Activated naive CD8-positive, alpha-beta T cell treated with anti-CD3 and anti-CD28 coated beads for 36 hours (primary cell): ENCODE measurements at places on chromosomes 3 and 15. TPM values are rescaled to one million over a fixed set of nuclear protein-coding genes. Genes with fewer than 3 reads are reported as not detected.
A peak's percentile ranks its signal among the peaks of the same experiment; 100 is the strongest.

- peak overlapping the region; percentile 76 for H3K4me3 ChIP-seq
- H3K36me3 ChIP-seq: no peaks in the 10 kb centered on the region
- peaks cover 23% of the 10 kb centered on the region for H3K4me1 ChIP-seq
- no peak overlapping the region for H3K27ac ChIP-seq
- H3K27me3 ChIP-seq: peaks cover 80% of the 10 kb centered on the region
Measured at GRCh38 chr3:179450901-179451264, 387 bp downstream of the GNB4 start.

GRCh38 chr3:100665230-100665629 lies 44.1 kb upstream of the TFG start:
- peak overlapping the region; percentile 59 for H3K27ac ChIP-seq
- peaks cover 23% of the 10 kb centered on the region for H3K4me1 ChIP-seq
- H3K36me3 ChIP-seq: no peaks in the 10 kb centered on the region
- peaks cover 8% of the 10 kb centered on the region for H3K27me3 ChIP-seq
- no peak overlapping the region for H3K4me3 ChIP-seq
- peak; percentile 38 for DNase-seq

- H3K27me3 ChIP-seq: no peaks in the 10 kb centered on the region
- H3K36me3 ChIP-seq: peaks cover 5% of the 10 kb centered on the region
- H3K4me1 ChIP-seq: peaks cover 33% of the 10 kb centered on the region
Measured at GRCh38 chr15:31457631-31458526, 131.2 kb downstream of the KLF13 start.

DNA sequence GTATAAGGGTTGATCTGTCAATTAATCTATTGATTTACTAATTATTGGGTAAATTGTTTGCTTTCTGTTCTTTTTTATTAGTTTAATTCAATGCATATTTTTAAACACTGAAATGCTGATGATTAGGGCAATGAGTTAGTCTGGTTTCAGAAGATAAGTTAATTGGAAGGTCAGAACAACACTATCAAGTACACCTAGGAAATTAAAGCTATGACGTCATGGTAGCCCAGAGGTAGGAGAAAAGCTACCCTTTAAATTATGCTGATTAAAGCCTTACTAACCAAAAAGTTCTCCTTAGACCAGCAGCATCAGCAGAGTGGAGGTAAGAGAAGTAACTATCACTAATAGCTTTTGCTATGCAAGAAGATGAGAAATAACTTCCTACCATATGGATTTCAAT lies 770.4 kb upstream of the ARPP21 start:
- no peak overlapping the region for H3K4me3 ChIP-seq
- DNase-seq: no peak
- no peak overlapping the region for H3K27ac ChIP-seq
- no peaks in the 10 kb centered on the region for H3K36me3 ChIP-seq

DNA sequence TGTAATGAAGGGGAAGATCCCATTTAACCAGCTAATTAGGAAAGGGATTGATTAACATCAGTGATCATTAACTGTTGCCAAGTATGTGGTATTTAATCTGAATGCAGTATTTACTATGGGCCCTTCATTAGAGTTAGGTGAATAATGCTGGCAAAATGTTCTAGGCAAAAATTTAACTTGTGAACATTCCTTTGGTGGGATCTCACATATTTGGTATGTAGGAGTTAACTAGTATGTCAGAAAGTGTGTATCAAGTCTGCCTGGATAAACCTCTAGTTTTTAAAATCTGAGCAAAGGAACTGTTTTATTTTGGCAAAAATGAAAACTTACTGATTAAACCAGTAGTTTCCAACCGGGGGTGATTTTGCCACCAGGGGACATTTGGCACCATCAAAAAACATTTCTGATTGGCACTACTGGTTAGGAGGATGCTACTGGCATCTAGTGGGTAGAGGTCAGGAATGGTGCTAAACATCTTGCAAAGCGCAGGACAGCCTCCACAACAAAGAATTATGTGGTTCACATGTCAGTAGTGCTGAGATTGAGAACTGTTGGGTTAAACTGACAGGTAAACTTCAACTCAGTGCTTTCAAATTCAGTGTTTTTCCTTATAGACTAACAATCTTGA lies 22.5 kb downstream of the LRTM1 start:
- H3K4me3 ChIP-seq: no peak overlapping the region
- no peaks in the 10 kb centered on the region for H3K27me3 ChIP-seq
- no peak for DNase-seq
- no peaks in the 10 kb centered on the region for H3K36me3 ChIP-seq
- no peaks in the 10 kb centered on the region for H3K4me1 ChIP-seq

The CD96 gene
- total RNA-seq: 74.8 TPM

DNA sequence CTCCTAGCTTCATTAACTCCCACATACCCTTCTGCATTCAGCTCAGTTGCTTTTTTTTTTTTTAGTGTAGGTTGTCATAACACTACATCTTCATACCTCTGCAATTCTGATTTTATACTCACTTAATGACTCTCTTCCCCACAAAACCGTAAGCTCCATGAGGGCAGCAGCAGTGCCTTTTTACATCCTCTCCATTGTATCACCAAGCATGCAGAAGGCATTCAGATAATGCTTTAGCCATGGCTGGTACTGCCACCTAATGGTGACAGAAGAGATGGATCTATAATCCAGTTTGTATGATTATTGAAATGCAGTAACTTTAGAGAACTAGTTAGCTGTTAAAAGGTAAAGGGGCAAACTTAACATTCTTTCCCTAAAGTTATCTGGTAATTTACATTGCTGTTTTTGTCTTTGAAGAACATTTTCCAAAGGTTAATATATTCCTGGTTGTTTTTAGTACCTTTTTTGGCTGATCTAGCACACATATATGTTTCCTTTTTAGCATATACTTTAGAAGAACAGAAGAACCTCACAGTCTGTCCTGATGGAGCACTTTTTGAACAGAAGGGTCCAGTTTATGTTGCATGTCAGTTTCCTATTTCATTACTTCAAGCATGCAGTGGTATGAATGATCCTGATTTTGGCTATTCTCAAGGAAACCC lies 36.8 kb downstream of the ATP1B3 start:
- peaks cover 51% of the 10 kb centered on the region for H3K36me3 ChIP-seq
- H3K27ac ChIP-seq: peak overlapping the region; percentile 10
- H3K4me1 ChIP-seq: peaks cover 2% of the 10 kb centered on the region
- H3K4me3 ChIP-seq: no peak overlapping the region

DNA sequence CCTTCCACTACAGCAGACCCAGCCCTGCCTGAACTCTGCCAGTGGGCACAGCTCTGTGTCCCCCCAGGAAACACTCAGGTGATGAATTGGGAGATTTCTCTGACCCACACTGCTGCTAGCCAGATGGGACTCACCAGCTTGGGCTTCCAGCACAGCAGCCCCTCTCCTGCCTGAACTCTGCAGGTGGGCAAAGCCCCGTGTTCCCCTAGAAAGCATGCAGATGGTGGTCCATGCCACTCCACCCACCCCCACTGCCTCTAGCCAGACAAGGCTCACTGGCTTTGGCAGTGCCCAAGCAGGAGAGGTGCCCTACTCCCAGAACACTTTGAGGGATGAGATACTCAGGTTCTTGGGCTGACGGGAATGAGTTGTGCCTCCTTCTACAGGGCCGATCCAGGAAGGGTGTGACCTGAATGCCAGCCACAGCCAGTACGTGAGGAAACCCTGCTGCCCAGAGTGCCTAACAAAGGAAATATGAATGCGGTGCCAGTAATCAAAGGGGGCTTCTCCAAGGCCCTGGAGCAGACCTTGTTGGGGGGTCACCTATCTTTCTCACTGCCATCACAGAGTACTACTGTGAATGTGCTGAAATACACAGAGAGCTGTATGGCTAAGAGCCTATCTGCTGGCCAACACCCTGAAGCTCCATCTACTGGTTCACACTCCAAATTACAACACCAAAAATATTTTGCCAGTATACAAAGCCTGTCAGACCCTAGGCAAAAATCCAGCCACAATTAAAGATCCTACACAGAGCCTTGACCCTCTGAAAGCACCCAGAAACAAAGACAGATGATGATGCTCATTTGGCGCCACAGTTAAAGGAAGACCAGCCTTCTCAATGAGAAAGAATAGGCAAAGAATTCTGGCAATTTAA lies 61.9 kb downstream of the BTLA start:
- H3K4me1 ChIP-seq: peaks cover 33% of the 10 kb centered on the region
- H3K27ac ChIP-seq: peak overlapping the region; percentile 45
- H3K27me3 ChIP-seq: no peaks in the 10 kb centered on the region
- no peak overlapping the region for H3K4me3 ChIP-seq

GRCh38 chr15:80823120-80823519 lies 44.0 kb downstream of the CEMIP start:
- H3K4me3 ChIP-seq: no peak overlapping the region
- no peaks in the 10 kb centered on the region for H3K36me3 ChIP-seq

DNA sequence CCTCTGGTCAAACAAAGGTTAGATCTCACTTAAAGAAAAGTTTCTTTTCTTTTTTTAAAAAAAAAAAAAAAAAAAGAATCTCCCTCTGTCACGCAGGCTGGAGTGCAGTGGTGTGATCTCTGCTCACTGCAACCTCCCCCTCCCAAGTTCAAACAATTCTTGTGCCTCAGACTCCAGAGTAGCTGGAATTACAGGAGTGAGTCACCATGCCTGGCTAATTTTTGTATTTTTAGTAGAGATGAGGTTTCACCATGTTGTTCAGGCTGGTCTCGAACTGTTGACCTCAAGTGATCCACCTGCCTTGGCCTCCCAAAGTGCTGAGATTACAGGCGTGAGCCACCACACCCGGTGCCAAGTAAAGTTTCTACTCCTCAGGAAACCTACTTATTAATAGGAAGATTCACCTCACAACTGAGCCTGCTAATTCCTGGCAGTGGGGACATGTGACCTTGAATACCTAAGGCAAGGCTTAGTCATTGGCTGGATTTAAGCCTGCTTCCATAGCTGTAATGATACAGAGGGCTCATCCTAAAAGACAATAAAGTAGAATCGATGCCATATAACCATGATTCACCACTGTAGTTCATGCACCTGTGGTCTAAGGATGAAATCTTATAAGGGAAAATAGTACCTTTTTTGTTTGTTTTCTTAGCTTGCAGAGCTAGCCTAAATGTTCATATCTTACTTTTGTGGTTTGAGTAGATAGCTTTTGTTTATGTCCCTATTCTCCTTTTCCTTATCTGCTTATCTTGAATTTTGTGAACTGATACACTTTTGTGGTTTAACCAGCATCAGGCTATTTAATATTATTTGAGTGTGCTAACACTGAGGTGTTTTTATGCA lies 24.8 kb upstream of the RBMS3 start:
- DNase-seq: no peak
- no peaks in the 10 kb centered on the region for H3K4me1 ChIP-seq
- no peaks in the 10 kb centered on the region for H3K36me3 ChIP-seq

- no peak overlapping the region for H3K4me3 ChIP-seq
- peaks cover 3% of the 10 kb centered on the region for H3K4me1 ChIP-seq
- H3K36me3 ChIP-seq: peaks cover 4% of the 10 kb centered on the region
Measured at GRCh38 chr15:42691770-42692169, 45.2 kb downstream of the CDAN1 start.

The FETUB gene
- not detected for total RNA-seq

- H3K4me1 ChIP-seq: no peaks in the 10 kb centered on the region
- DNase-seq: no peak
- H3K4me3 ChIP-seq: no peak overlapping the region
- no peaks in the 10 kb centered on the region for H3K36me3 ChIP-seq
- no peak overlapping the region for H3K27ac ChIP-seq
Measured at GRCh38 chr3:193046371-193046770, 128.7 kb upstream of the MB21D2 start.

GRCh38 chr3:88152841-88153240 lies 3.1 kb downstream of the C3orf38 start:
- H3K4me1 ChIP-seq: peaks cover 32% of the 10 kb centered on the region
- peaks cover 25% of the 10 kb centered on the region for H3K36me3 ChIP-seq
- H3K4me3 ChIP-seq: no peak overlapping the region
- no peaks in the 10 kb centered on the region for H3K27me3 ChIP-seq
- no peak for DNase-seq

GRCh38 chr15:62109982-62110851 lies 43.4 kb downstream of the C2CD4A start:
- H3K4me1 ChIP-seq: peaks cover 14% of the 10 kb centered on the region
- peaks cover 9% of the 10 kb centered on the region for H3K27me3 ChIP-seq
- H3K36me3 ChIP-seq: no peaks in the 10 kb centered on the region
- H3K4me3 ChIP-seq: no peak overlapping the region
- DNase-seq: no peak
- H3K27ac ChIP-seq: peak overlapping the region; percentile 69

DNA sequence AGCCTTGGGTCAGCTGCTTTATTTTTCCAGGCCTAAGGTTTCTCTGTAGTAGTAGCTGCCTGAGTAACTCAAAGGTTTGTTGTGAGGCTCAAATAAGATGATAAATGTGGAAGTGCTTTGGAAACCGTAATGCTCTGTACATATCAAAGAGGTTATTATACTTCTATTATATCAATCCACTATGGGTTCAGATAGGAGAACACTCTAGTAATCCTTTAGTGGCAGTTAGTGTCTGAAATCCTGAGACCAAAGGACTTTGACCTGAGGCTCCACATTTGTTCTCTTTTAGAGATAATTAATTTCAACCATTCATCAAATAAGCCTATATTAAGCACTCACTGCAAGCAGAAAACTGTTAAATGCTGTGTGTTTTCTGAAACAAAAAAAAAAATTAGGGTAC lies 128.6 kb upstream of the BCL6 start:
- peaks cover 25% of the 10 kb centered on the region for H3K4me1 ChIP-seq
- H3K27me3 ChIP-seq: no peaks in the 10 kb centered on the region
- no peak for DNase-seq
- no peak overlapping the region for H3K27ac ChIP-seq

DNA sequence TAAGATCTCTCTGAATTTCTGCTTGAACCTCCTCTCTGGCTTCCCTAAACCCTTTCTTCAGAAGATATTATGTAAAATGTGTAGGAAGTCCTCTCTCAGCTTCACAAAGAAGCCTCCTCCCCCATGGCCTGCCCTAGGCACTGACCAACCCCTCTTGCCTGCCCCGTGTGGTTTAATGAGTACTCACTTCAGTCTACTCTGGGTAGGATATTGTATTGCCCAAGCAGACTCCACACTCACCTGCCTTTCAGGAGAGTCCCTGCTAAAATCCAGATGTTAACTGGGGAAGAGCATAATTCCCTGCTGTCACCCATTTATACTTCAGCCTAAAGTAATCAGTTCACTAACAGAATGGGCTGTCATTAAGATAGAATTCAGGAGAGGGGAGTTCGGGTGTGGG lies 2.6 kb upstream of the AGBL1 start:
- H3K27me3 ChIP-seq: peaks cover 5% of the 10 kb centered on the region
- H3K27ac ChIP-seq: no peak overlapping the region
- H3K36me3 ChIP-seq: no peaks in the 10 kb centered on the region
- no peaks in the 10 kb centered on the region for H3K4me1 ChIP-seq
- no peak for DNase-seq
- no peak overlapping the region for H3K4me3 ChIP-seq

- H3K36me3 ChIP-seq: no peaks in the 10 kb centered on the region
- no peak for DNase-seq
- peaks cover 14% of the 10 kb centered on the region for H3K27me3 ChIP-seq
- H3K4me3 ChIP-seq: no peak overlapping the region
- no peak overlapping the region for H3K27ac ChIP-seq
- H3K4me1 ChIP-seq: peaks cover 2% of the 10 kb centered on the region
Measured at GRCh38 chr15:98529205-98530145, 118.9 kb upstream of the IGF1R start.

- peaks cover 5% of the 10 kb centered on the region for H3K27me3 ChIP-seq
- peak overlapping the region; percentile 74 for H3K4me3 ChIP-seq
- no peak for DNase-seq
- no peaks in the 10 kb centered on the region for H3K4me1 ChIP-seq
Measured at GRCh38 chr3:46846624-46847542, 16.4 kb downstream of the MYL3 start.
